ENCODE measurements at places on chromosomes 12 and 14. TPM values are rescaled to one million over a fixed set of nuclear protein-coding genes. Genes with fewer than 3 reads are reported as not detected.

Gene FLRT2
- total RNA-seq, result 7.9 TPM

Gene C12orf56
- total RNA-seq, result 0.40 TPM

Gene KRT72
- total RNA-seq, result not detected

Gene KRT73
- total RNA-seq, result not detected

Gene DCAF11
- 56.8 TPM for total RNA-seq

Gene NR4A1
- total RNA-seq, result 5.9 TPM

Gene ARHGEF25
- 31.5 TPM for total RNA-seq

Gene KRT81
- 0.13 TPM for total RNA-seq

Gene SERPINA9
- not detected for total RNA-seq

Gene SMOC1
- 12.9 TPM for total RNA-seq

Gene C12orf54
- not detected for total RNA-seq

Gene KRT85
- total RNA-seq, result not detected

Gene PAPLN
- 3.2 TPM for total RNA-seq

Gene GEMIN2
- total RNA-seq, result 11.8 TPM

Gene ZNF605
- 16.1 TPM for total RNA-seq

Gene LRRK2
- total RNA-seq, result 12.3 TPM

Gene KCNK10
- not detected for total RNA-seq

Gene APOF
- total RNA-seq, result not detected

Gene OR6C2
- not detected for total RNA-seq

Gene MGAT4C
- total RNA-seq, result 0.07 TPM

Gene TTC9
- 1.8 TPM for total RNA-seq

Gene SSPN
- total RNA-seq, result 30.8 TPM

Gene BHLHE41
- 6.1 TPM for total RNA-seq

Gene SRRM4
- not detected for total RNA-seq
